ENCODE measurements at places on chromosomes 1 and 21. TPM values are rescaled to one million over a fixed set of nuclear protein-coding genes. Genes with fewer than 3 reads are reported as not detected.

- no peak for DNase-seq
Observed at GRCh38 chr1:63368131-63368530, 704 bp downstream of the ALG6 start.

GRCh38 chr1:186404454-186405051 is 28.9 kb downstream of the ODR4 start:
- DNase-seq, result peak; percentile 24

- DNase-seq, result no peak
Observed at GRCh38 chr21:37805266-37805665, 111.0 kb downstream of the KCNJ6 start.

- DNase-seq, result no peak
Observed at GRCh38 chr1:153262462-153263157, 3.1 kb downstream of the LORICRIN start.

- no peak for DNase-seq
Observed at GRCh38 chr1:41501581-41501980, 17.1 kb upstream of the EDN2 start.

- DNase-seq, result no peak
Observed at GRCh38 chr1:179447489-179447888, 81.7 kb downstream of the AXDND1 start.

- no peak for DNase-seq
Observed at GRCh38 chr1:54973205-54973921, 7.1 kb upstream of the TMEM61 start.

DNA sequence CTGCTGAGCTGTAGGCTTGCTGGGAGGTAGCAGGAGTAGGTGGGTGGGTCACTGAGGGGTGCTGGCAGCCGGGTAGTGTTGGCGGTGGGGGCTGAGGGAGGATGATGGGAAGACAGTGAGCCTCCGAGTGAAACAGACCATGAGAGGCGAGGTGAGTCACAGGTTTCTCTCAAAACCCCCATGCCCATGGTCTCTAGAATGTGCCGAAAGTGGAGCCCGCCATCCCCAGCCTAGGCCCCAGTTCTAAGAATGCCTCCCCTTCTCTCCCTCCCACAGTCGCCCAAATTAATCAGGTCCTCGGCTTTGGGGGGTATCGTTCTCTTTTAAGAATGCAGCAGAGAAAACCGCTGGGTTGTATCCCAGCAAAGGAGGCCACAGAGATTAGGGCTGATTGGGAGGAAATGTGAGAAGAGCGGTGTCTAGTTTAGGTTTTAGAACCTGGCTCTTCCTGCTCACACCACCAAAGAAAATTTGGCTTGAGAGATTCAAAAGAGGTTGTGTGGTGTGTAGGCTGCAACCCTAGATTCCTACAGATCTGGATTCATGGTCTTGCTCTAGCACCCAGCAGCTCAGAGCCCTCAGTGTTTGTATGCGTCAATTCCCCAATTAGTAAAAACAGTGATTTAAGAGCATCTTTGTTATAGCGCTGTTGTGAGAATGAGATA is 27.7 kb upstream of the IL19 start:
- no peak for DNase-seq

GRCh38 chr1:25027822-25028586 is 97.9 kb upstream of the RUNX3 start:
- DNase-seq, result no peak

- DNase-seq, result no peak
Observed at GRCh38 chr1:30887485-30888315, 20.9 kb downstream of the SDC3 start.

DNA sequence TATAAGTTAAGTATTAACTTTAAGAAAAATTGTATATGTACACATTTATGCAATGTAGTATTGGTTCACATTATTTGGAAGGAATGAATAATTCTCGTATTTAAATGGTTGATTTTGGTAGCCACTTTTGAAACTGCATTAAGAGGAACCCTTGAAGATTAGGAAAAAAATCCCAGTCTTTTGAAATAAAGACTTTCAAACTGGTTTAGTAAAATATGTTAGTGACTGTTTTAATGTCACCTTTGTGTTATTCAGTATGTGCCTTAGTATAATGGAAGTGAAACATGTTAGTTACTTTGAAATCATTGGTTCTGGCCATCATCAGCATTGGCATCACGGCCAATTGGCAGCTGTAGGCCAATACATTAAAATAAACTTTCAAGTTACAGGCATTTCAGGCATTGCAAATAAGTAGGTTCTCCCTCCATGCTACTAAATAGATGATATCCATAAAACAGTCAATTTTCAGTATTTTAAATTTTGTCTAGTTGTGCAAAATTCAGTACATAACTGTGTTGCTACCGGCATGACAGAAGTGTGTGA is 4.4 kb downstream of the MIER1 start:
- no peak for DNase-seq

- DNase-seq, result peak; percentile 52
Observed at GRCh38 chr1:110150330-110151174, at the start of gene SLC6A17. TSS of gene SLC6A17 (plus strand) at chr1:110150494. CDS start at chr1:110166930, 16,436 bp downstream.

The SV2A gene
- total RNA-seq, result 3.4 TPM

The PRRX1 gene
- total RNA-seq, result not detected

The LCE1D gene
- 0.44 TPM for total RNA-seq

The CXADR gene
- 18.3 TPM for total RNA-seq

The CSF3R gene
- not detected for total RNA-seq

The TMEM51 gene
- 18.1 TPM for total RNA-seq

The S100A13 gene
- total RNA-seq, result 167 TPM
